ENCODE measurements at places on chromosomes 7 and 10.

DNA sequence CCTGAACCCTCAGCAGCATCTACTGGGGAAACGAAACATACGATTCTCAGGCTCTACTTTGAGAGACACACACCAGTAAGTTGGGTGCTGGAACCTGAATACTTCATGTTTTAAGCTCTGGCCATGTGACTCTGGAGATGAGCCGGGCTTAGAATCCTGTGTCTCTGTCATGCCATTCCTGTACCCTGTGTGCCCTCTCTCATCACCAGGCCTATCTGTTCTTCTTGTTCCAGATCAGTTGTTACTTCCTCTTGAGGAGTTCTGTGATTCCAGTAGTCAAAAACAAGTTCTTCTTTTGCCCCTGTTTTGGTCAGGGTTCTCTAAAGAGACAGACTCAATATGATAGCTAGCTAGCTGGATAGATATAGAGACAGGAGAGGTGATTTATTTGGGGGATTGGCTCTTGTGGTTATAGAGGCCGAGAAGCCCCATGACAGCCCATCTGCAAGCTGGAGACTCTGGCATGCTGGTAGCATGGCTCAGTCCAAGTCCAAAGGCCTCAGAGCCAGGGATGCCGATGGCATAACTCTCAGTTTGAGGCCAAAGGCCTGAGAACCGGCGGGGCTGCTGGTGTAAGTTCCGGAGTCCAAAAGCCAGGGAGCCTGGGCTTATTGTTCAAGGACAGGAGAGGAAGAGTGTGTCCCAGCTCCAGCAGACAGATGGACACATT, 54.3 kb downstream of the CHN2 start:
- no peak for DNase-seq

GRCh38 chr10:12628153-12628552, 278.8 kb downstream of the CAMK1D start:
- DNase-seq, result no peak

- DNase-seq, result no peak
Measured at GRCh38 chr10:77922055-77922454, 4.5 kb downstream of the DLG5 start.

GRCh38 chr7:39073432-39073831, 95.7 kb downstream of the POU6F2 start:
- DNase-seq, result no peak

GRCh38 chr7:109127145-109127544, 557.5 kb downstream of the DNAJB9 start:
- no peak for DNase-seq

DNA sequence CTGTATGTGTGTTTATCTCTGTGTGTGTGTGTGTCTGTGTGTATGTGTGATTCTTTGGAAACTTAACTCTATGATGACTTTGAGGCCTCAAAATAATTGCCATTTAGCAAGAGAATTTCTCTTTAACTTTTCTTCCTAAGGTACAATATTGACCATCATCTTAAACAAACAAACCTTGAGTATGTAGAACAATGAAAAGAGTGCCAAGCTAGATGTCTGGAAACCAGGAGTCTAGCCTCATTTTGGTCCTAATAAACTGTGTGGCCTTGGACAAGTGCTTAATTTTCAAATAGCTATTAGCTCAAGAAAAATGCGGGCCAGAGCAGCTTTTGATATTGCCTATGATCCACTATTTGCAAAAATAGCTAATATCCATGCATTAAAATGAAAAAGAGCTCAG, 119.3 kb downstream of the RNLS start:
- DNase-seq, result no peak

- no peak for DNase-seq
Measured at GRCh38 chr7:88480896-88481295, 174.2 kb upstream of the STEAP4 start.

DNA sequence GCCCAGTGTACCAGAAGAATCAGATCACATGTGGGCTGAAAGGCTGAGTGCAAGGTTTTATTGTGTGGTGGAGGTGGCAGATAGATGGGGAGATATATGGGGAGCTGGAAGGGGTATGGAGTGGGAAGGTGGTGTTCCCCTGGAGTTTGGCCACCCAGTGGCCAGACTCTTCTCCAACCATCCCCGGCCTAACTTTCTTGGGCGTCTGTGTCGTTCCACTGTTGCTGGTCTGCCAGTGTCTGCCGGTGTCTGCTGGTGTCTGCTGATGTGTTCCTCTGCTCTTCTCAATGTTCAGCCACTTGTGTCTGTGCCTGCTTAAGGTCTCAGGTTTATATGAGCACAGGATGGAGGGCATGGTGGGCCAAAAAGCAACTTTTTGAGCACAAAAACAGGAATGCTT, 78.4 kb upstream of the PALS2 start:
- DNase-seq, result no peak

All from stimulated activated naive CD4-positive, alpha-beta T cell treated with Interleukin-2 at 50 U/mL for 16 hours (primary cell).